Natural killer cell treated with Interleukin-12 subunit alpha and Interleukin-12 subunit beta and Interleukin-15 and Interleukin-18, amount 100 ng/mL, for 72 hours (primary cell): ENCODE measurements at places on chromosomes 3 and 15. TPM values are rescaled to one million over a fixed set of nuclear protein-coding genes. Genes with fewer than 3 reads are reported as not detected.

DNA sequence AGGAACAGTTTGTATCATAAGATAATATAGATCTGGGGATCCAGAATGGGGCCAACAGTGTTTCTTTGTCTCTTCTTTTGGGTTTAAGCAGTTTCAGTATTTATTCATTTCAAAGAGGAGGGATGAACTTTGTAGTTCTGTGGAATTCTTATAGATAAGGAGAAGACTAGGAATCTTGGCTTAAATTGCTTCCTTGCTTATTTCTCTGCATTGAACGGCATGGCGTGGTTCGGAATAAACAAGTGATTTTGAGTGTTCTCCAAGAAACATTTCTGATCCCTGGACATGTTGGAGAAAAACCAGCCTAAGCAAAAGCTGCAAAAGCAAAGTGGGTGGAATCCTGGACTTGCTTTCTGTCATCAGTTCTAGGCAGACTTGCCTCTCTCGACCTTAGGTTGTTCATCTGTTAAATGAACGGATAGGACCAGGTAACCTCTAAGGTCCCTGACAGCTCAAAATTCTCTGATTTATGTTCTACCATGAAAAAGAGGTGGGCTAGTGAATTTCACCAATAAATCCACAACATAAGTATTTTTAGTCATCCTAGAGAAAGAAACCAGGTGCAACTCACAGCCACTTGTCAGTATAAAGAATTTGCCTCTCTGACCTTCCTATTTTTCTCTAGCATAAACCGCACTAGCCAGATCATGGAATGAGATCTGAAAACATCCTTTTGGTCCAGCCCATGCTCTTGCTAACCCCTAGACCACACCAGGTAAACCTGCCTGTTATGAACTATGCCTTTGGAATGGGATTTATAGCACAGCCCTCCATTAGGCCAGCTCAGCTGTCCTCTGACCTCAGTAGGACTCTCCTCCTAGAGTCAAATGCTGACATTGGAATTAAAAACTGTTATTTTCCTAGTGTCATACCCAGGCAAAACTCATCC lies 78.8 kb downstream of the CLDN11 start:
- no peak overlapping the region for H3K4me3 ChIP-seq
- no peaks in the 10 kb centered on the region for H3K4me1 ChIP-seq
- DNase-seq, result no peak
- H3K27ac ChIP-seq, result no peak overlapping the region

- no peaks in the 10 kb centered on the region for H3K4me1 ChIP-seq
- H3K27me3 ChIP-seq, result no peaks in the 10 kb centered on the region
- no peak for DNase-seq
- no peaks in the 10 kb centered on the region for H3K36me3 ChIP-seq
Observed at GRCh38 chr3:81965696-81966095, 204.3 kb upstream of the GBE1 start.

- H3K4me3 ChIP-seq, result peak within 1 kb of the TSS; percentile 83
- H3K36me3 ChIP-seq, result no peaks in the 10 kb centered on the region
- H3K27me3 ChIP-seq, result no peaks in the 10 kb centered on the region
- peaks cover 13% of the 10 kb centered on the region for H3K4me1 ChIP-seq
- DNase-seq, result no peak
- no peak within 1 kb of the TSS for H3K27ac ChIP-seq
Observed at GRCh38 chr3:183825456-183826161, at the start of gene MAP6D1. Gene MAP6D1, minus strand, starts transcription at chr3:183825577. Its CDS starts 30 bp downstream, at chr3:183825547.

- no peak overlapping the region for H3K27ac ChIP-seq
- DNase-seq, result no peak
- no peak overlapping the region for H3K4me3 ChIP-seq
- peaks cover 16% of the 10 kb centered on the region for H3K36me3 ChIP-seq
Observed at GRCh38 chr3:136632625-136633081, 119.5 kb downstream of the STAG1 start.

DNA sequence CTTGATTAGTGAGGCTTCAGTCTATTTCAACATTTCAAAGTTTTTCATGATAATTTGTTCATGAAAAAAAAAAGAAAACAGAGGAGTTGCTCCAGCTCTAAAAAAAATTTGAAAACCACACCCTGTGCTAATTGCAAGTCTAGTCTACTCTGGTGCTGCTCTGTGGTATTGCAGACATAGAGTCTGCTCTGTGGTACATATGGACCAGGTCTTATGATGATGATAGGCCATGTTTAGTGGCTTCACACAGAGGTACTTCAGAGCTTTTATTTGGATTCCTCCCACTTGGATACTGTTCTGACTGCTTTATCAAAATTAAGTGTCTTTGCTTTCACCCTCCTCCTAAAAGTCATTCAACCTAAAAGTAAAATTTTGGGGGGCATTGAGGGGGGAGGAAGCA lies 160.8 kb downstream of the ALCAM start:
- no peaks in the 10 kb centered on the region for H3K27me3 ChIP-seq
- no peaks in the 10 kb centered on the region for H3K36me3 ChIP-seq
- H3K27ac ChIP-seq, result no peak overlapping the region

GRCh38 chr3:40997711-40998519 lies 201.4 kb upstream of the CTNNB1 start:
- no peak overlapping the region for H3K4me3 ChIP-seq
- H3K27ac ChIP-seq, result no peak overlapping the region
- peaks cover 2% of the 10 kb centered on the region for H3K4me1 ChIP-seq
- H3K36me3 ChIP-seq, result no peaks in the 10 kb centered on the region

DNA sequence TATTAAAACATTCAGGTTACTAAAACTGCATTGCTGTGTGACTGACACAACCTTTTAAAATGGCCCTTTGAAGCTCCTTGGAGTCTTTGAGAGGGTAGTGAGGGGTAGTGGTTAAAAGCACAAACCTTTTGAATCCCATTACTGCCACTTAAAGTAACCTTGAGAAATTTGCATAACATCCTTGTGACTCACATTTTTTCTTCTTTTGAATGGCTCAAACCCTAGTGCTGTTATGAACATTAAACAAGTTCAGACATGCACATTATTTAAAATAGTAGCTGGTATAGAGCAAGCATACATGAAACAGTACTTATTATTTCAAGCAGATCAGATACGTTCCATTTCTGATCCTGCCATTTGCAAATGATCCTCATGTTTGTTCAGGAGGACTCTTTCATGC lies 3.7 kb upstream of the CLDN1 start:
- H3K27ac ChIP-seq, result no peak overlapping the region
- H3K36me3 ChIP-seq, result no peaks in the 10 kb centered on the region
- no peak for DNase-seq
- H3K27me3 ChIP-seq, result peaks cover 43% of the 10 kb centered on the region

DNA sequence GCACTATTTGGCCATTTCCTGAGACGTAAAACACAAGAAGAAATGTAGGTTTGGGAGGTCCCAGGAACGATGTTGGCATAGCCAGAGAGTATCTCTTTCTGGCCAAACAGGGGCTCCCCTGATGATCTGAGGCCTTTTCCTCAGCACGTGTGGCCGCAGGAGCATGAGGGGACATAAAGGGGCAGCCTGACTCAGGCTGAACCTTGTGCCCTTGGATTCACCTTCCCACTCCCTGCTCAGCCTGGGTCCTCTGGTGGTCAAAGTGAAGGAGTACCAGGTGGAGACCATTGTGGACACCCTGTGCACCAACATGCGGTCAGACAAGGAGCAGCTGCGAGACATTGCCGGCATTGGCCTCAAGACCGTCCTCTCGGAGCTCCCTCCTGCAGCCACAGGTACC lies 10.6 kb downstream of the CAND2 start:
- no peak overlapping the region for H3K4me3 ChIP-seq
- no peak overlapping the region for H3K27ac ChIP-seq
- no peak for DNase-seq
- no peaks in the 10 kb centered on the region for H3K27me3 ChIP-seq
- H3K36me3 ChIP-seq, result no peaks in the 10 kb centered on the region

GRCh38 chr3:142651711-142652110 lies 55.5 kb downstream of the PLS1 start:
- no peak for DNase-seq

DNA sequence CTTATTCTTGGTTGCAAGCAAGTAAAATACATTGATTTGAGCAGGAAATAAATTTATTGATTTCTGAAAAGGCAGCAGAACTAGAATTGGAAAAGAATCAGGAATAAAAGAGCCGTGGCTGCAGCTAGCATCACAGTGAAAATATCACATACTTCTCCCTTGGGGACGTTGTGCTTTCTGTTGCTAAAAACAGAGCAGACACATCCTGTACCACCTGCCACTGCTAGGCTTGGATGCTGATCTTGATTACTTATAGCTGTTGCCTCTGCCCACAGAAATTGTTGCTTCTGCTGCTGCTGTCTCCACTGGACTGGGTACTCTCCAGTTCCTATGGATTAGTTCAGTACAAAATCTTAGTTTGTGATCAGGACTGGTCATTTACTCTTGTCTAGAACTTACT lies 283.8 kb downstream of the C3orf38 start:
- no peaks in the 10 kb centered on the region for H3K27me3 ChIP-seq
- no peaks in the 10 kb centered on the region for H3K4me1 ChIP-seq
- H3K27ac ChIP-seq, result no peak overlapping the region
- no peak for DNase-seq
- H3K36me3 ChIP-seq, result no peaks in the 10 kb centered on the region

DNA sequence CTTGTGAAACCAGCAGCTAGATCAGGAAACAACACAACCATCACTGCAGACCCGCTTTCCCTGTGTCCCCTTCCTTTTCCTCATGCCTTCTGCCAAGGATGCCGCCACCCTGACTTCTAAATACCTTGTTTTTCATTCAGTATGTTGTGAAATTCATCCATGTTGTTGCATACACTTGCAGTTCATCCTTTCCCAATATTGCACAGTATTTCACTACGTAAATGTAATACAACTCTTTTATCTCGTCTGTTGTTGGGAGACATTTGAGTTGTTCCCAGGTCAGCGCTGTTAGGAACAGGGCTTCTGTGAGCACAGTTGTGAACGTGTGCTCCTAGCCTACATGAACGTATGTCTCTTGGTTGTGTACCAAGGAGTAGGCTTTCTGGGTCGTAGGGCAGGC lies 24.2 kb downstream of the TLNRD1 start:
- peak overlapping the region; percentile 99 for H3K27ac ChIP-seq
- DNase-seq, result no peak
- peak overlapping the region; percentile 29 for H3K4me3 ChIP-seq
- H3K27me3 ChIP-seq, result peaks cover 4% of the 10 kb centered on the region
- peaks cover 31% of the 10 kb centered on the region for H3K4me1 ChIP-seq

DNA sequence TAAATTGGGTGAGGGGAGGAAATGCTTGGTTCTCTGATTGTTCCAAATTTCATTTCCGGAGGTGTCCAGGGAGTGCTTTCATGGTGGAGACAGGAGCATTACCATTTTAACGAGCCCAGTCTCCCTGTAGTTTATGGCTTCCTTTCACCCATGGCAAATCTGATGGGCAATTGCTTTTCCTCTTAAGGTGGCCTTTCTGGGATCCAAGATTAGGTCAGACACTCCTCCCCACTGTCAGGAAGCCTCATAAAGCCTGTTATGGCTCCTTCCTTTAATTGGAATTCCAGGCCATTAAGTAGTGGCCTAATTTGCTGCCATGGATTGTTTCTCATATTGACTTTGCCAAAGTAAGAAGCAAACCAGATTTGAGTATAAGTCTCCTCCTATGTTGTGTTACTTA lies 157.8 kb downstream of the PDCD6IP start:
- no peak overlapping the region for H3K27ac ChIP-seq
- H3K36me3 ChIP-seq, result no peaks in the 10 kb centered on the region
- peaks cover 4% of the 10 kb centered on the region for H3K27me3 ChIP-seq
- no peak for DNase-seq
- no peak overlapping the region for H3K4me3 ChIP-seq

- DNase-seq, result no peak
- H3K4me1 ChIP-seq, result no peaks in the 10 kb centered on the region
- no peak overlapping the region for H3K27ac ChIP-seq
- H3K36me3 ChIP-seq, result no peaks in the 10 kb centered on the region
Observed at GRCh38 chr15:35023804-35024203, 35.7 kb upstream of the ZNF770 start.

GRCh38 chr3:23611737-23612295 lies 193.9 kb upstream of the UBE2E1 start:
- no peak for DNase-seq
- H3K27me3 ChIP-seq, result peaks cover 6% of the 10 kb centered on the region
- no peak overlapping the region for H3K27ac ChIP-seq
- H3K36me3 ChIP-seq, result no peaks in the 10 kb centered on the region
- H3K4me1 ChIP-seq, result peaks cover 3% of the 10 kb centered on the region
- H3K4me3 ChIP-seq, result no peak overlapping the region

DNA sequence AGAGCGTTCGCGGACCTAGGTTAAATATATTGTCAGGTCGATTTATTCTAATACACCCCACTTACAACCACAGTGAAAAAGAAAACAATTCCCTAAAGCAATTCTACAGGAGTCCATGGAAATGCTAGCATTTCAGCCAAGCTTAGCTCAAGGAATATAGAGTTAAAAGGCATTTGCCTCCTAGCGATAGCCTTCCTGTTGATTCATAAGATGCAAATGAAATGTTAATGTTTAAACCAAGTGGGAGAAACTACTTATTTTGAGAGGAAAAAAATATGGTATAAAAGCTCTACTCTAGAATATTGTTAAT lies 1.7 kb upstream of the ALCAM start:
- H3K27me3 ChIP-seq, result peaks cover 34% of the 10 kb centered on the region
- H3K4me3 ChIP-seq, result peak overlapping the region; percentile 40
- no peaks in the 10 kb centered on the region for H3K36me3 ChIP-seq
- no peak for DNase-seq
- H3K27ac ChIP-seq, result no peak overlapping the region

GRCh38 chr3:14482271-14482721 lies 57.8 kb downstream of the GRIP2 start:
- no peak overlapping the region for H3K4me3 ChIP-seq
- DNase-seq, result peak; percentile 25
- H3K27ac ChIP-seq, result no peak overlapping the region
- H3K4me1 ChIP-seq, result peaks cover 3% of the 10 kb centered on the region

- H3K27ac ChIP-seq, result no peak overlapping the region
- no peaks in the 10 kb centered on the region for H3K27me3 ChIP-seq
- H3K4me1 ChIP-seq, result no peaks in the 10 kb centered on the region
Observed at GRCh38 chr15:69434238-69434637, 18.4 kb upstream of the RPLP1 start.

DNA sequence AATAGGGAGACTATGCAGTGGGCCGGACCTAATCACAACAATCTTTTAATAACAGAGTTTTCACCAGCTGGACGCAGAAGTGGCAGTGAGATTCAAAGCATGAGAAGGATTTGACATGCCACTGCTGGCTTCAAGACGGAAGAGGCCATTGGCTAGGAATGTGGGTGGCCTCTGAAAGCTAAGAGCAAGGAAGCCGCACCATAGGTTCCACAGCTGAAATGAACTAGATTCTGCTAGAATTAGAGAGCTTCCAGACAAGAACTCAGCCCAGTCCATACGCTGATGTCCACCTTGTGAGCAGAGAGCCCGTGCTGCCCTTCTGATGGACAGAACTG lies 6.9 kb upstream of the NCBP2 start:
- H3K27ac ChIP-seq, result no peak overlapping the region
- H3K27me3 ChIP-seq, result no peaks in the 10 kb centered on the region
- DNase-seq, result no peak
- no peaks in the 10 kb centered on the region for H3K36me3 ChIP-seq
- no peaks in the 10 kb centered on the region for H3K4me1 ChIP-seq

GRCh38 chr15:82533801-82534200 lies 6.5 kb downstream of the RPS17 start:
- H3K4me3 ChIP-seq, result no peak overlapping the region
- peak overlapping the region; percentile 67 for H3K27ac ChIP-seq
- no peak for DNase-seq
- no peaks in the 10 kb centered on the region for H3K27me3 ChIP-seq
- peaks cover 36% of the 10 kb centered on the region for H3K36me3 ChIP-seq
- peaks cover 33% of the 10 kb centered on the region for H3K4me1 ChIP-seq

IQCF5 gene
- total RNA-seq, result not detected

DUOXA2 gene
- not detected for total RNA-seq

FETUB gene
- total RNA-seq, result not detected

ZPLD1 gene
- total RNA-seq, result not detected

SAMMSON gene
- not detected for total RNA-seq

ATP6V1A gene
- 76.8 TPM for total RNA-seq

HCN4 gene
- not detected for total RNA-seq

STX19 gene
- total RNA-seq, result not detected

KIF9 gene
- 8.2 TPM for total RNA-seq

GOLGA8T gene
- total RNA-seq, result 1.7 TPM

FAM107A gene
- total RNA-seq, result not detected

SPINK8 gene
- total RNA-seq, result not detected
